ENCODE measurements at places on chromosomes 12 and 14. TPM values are rescaled to one million over a fixed set of nuclear protein-coding genes. Genes with fewer than 3 reads are reported as not detected.

PXMP2 gene
- 6.2 TPM for polyA plus RNA-seq

SPX gene
- 1.6 TPM for polyA plus RNA-seq

UBE3B gene
- polyA plus RNA-seq: 23.3 TPM

RERG gene
- not detected for polyA plus RNA-seq

KLHL33 gene
- polyA plus RNA-seq: 0.10 TPM

GCH1 gene
- 12.9 TPM for polyA plus RNA-seq

HSPB8 gene
- polyA plus RNA-seq: not detected

SLC39A2 gene
- polyA plus RNA-seq: not detected

OAS1 gene
- polyA plus RNA-seq: 115 TPM

DENR gene
- 68.1 TPM for polyA plus RNA-seq

PLCZ1 gene
- polyA plus RNA-seq: not detected

TPH2 gene
- not detected for polyA plus RNA-seq

LYZ gene
- polyA plus RNA-seq: 9.2 TPM

SMCO2 gene
- polyA plus RNA-seq: not detected

GLT1D1 gene
- polyA plus RNA-seq: not detected

STAB2 gene
- not detected for polyA plus RNA-seq

KITLG gene
- not detected for polyA plus RNA-seq

GYS2 gene
- polyA plus RNA-seq: not detected

TPPP2 gene
- polyA plus RNA-seq: not detected

KRT80 gene
- not detected for polyA plus RNA-seq

PTPRQ gene
- not detected for polyA plus RNA-seq

LIMA1 gene
- 1.5 TPM for polyA plus RNA-seq

ART4 gene
- not detected for polyA plus RNA-seq

FLRT2 gene
- not detected for polyA plus RNA-seq

CCDC175 gene
- not detected for polyA plus RNA-seq

RAD51AP1 gene
- polyA plus RNA-seq: 8.0 TPM

LPAR5 gene
- polyA plus RNA-seq: 63.6 TPM

CSRP2 gene
- polyA plus RNA-seq: 0.09 TPM

EIF2S3B gene
- 0.41 TPM for polyA plus RNA-seq

IFNG-AS1 gene
- polyA plus RNA-seq: 21.1 TPM

HCFC2 gene
- polyA plus RNA-seq: 7.4 TPM

FOXG1 gene
- not detected for polyA plus RNA-seq

MTERF2 gene
- polyA plus RNA-seq: 1.8 TPM

MRPL52 gene
- polyA plus RNA-seq: 200 TPM

GNG2 gene
- 68.8 TPM for polyA plus RNA-seq
